Fibroblast of upper back skin (primary cell): ENCODE measurements at places on chromosomes 11 and 22.

DNA sequence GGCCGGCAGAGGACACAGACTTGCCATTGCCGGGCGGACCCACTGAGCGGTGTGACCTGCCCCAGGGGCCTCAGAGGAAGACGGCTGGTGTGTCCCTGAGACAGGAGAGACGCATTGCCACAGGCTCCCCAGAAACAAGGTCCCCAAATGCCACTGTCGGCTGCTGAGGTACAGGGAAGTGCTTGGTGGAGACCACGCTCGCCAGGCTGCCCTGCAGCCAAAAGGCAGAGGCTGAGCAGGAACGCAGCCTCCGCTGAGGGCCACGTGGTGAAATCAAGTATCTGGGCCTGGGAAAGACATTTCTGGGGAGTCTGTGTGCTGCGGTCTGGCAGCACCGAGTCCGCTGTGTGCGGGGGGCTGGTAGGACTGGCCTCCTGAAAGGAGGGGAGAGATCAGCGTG is 794.9 kb downstream of the BRD1 start:
- no peak for DNase-seq

DNA sequence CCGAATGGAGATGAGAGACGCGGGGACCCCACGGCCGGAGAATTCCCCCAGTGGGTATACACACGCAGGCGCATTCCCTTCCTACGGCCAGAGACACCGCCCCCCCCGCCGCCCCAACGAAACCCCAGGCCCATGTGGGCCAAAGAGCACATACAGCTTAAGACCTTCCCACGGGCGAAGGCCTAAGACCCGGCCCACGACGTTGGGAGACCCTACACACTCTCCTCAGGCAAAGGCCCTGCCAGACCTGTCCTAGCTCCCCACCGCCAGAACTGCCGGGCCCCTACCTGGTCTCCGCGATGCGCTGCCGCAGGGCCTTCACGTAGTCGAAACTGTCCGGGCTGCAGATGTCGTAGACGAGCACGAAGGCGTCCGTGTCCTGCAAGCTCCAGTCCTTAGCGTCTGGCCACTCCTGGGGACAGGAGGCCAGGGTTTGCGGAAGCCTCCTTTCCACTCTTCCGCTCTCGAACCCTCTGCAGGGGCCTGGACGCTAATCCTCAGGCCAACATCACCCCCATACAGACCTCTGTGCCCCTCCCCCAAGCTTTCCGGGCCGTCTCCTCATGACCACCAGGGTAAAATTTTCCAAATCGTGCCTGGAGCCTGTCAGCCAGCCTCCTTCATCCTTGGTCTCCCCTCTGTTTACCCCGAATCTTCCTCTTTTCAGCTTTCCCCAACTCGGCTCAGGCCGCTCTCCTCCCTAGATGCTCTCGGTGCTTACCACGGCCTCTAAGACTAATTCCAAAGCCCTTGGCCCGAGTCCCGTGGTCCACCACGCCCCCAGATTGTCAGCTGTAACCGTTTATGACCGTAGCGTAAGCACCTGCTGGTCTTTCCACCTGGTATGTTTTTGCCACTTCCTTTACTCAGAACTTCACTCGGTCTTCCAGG is 1.7 kb downstream of the RASL10A start:
- no peak for DNase-seq

DNA sequence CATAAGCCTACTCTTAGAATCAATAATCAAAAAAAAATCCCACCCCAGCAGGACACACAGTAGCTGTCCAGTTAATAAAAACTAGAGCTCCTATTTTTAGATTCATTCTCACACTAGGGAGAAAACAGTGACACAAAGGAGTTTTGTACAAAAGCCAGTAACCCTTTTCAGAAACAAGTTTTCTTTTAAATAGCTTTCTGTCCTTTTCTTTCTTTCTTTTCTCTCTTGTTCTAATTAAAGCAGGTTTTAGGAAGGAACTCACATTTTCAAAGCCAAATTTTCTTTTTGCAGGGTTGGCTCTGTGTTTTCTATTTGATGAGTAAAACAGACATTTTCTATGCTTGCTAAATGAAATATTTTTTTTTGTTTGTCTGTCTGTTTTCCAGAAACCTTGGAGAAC is 1390.7 kb downstream of the FAM181B start:
- DNase-seq: no peak

- peak; percentile 38 for DNase-seq
These were observed 552.8 kb upstream of the LRRC4C start for GRCh38 chr11:42012271-42012670.

DNA sequence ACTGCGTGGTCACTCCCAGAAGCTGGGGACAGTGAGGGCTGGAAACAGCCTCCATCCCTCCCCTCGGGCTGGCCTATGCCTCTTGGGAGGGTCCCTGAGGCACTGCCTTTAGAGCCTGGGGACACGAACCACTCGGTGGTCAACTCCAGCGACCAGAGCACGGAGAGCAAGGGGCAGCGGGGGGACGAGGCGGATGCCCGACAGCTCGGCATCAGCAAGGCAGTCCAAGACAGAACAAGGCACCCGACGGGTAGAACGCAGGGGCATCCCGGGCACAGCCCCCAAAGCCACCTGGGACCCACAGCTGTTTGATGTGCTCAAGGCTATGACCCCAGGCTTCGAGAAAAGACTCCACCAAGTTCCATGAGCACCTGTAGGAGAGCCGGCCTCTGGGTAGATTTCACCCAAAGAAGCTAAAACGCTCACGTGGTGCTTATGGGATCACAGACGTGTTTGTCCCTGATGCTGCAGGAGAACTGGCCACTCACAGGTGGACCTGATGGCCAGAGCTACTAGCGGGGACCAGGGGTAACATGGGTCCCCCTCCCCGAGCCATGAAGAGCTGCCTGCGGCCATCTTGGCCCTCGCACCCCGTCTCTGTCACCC is 510 bp upstream of the LSP1 start:
- DNase-seq: no peak

DNA sequence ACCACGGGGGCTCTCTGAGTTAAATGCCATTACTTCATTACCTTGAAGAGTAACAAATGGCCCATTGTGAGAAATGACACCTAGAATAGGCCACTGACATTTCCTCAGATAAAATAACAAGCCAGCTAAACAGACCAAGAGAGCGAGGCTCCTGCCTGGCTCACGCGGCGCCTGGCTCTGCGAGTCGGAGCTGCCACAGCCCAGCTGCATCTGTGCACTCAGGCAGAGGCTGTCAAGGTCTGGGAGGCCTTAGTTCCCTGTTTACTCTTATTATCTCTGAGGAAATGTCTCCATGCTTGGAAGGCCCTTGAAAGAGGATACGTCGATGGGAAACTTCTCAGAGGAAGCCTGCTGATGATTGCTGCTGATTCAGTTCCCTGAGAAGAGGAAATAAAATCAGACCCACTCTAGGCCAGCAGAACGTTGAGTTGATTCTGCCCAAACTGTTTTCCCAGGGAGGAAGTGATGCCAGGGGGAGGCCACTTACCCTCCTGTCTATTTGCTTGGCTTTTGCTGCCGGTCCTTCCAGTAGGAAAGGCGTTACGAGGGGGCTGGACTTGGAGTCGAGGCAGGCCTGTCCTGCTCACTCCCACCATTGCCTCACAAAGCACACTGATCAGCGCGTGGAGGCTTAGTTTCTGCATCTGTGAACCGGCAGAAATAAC is 208.8 kb downstream of the TBC1D22A start:
- no peak for DNase-seq

DNA sequence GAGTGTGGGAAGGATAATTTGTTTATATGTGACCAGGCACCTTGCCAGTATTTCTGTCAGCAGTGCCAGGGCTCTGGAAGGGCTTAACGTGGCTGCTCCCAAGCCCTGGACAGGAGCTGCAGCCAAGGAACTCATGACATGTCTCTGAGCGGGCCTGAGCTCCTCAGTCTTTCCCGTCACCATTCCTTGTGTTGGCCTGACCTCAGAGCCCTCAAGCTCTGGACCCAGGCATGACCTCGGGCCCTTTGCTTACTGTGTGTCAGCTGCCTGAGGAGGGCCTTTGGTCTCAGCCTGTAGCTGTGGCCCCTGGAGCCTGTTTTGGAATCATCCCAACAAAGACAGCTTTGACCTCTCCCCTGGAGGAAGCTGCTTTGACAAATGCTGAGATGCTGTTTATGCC is 264.1 kb upstream of the PLET1 start:
- no peak for DNase-seq

DNA sequence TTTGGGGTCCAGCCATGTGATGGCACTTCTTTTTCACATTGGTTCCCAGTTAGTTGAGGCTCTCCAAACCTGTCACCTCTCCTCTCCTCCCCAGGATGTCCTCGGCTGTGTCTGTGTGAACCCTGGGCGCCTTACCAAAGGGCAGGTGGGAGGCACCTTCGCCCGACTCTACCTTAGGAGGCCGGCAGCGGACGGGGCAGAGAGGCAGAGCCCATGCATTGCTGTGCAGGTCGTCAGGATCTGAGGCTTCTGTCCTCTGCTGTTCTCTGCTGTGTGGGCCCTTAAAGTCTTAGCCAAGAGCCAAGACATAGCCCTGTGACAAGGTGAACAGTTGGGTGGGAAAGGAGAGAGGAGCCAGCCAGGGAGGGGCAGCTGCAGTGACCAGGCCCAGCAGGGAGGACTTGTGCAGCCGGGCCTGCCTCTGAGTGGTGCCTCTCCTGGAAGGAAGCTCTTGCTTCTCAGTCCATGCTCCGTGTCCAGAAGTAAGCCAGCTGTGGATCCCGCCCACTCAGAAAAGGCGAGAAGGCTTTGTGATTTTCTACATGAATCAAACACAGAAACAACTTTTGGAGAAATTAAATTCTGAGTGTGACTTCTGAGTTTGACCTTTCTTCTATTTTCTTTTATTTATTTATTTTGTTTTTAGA is 17.5 kb upstream of the CDC42EP2 start:
- DNase-seq: no peak

DNA sequence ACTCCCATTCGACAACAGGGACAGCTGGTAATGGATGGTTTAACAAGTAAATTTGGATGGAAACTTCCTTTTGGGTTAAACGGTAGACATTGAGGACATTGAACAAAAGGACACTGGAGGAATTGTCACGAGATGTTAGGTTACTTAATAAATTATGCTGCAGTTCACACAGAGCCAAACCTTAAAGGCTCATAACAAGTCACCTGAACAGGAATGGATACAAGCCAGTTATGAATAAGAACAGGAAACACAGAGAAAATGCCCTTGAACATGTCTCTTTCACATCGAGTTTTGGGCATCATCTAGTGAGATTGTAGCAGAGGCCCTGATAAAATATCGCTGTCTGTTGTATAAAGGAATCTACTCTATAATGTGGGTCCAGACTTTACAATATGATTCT is 65.6 kb downstream of the CD44 start:
- DNase-seq: no peak

DNA sequence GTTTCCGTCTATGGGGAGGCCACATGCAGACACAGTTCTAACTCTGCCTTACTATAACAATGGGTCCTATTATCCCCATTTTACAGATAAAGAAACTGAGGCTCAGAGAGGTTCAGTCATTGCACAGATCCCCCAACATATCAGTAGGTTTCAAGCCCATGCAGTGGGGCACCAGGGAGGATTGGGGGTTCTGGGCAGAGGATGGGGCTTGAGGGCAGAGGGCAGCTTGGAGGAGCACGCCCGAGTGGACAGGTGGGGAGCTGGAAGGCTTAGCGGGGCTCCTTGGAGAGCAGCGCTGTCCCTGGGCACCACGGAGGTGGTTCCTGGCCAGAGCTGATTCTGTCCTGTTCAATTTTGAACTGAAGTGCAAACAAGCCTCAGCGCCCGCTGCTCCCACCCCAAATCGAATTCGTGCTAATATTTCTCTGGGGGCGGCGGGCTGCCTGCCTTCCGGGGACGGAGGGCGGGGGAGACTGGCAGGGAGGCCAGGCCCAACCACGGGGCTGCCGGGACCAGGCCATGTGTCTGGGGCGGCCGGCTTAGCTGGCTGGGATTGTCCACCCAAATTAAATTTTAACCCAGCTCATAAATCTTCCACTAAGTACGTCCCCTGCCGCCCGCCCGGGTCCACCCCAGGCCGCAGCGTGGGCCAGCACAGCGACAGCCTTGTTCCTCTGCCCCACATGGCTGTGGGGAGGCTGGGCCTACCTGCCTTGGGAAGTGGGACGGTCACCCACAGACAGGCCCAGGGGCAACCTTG is 49.4 kb downstream of the FLRT1 start:
- DNase-seq: no peak

DNA sequence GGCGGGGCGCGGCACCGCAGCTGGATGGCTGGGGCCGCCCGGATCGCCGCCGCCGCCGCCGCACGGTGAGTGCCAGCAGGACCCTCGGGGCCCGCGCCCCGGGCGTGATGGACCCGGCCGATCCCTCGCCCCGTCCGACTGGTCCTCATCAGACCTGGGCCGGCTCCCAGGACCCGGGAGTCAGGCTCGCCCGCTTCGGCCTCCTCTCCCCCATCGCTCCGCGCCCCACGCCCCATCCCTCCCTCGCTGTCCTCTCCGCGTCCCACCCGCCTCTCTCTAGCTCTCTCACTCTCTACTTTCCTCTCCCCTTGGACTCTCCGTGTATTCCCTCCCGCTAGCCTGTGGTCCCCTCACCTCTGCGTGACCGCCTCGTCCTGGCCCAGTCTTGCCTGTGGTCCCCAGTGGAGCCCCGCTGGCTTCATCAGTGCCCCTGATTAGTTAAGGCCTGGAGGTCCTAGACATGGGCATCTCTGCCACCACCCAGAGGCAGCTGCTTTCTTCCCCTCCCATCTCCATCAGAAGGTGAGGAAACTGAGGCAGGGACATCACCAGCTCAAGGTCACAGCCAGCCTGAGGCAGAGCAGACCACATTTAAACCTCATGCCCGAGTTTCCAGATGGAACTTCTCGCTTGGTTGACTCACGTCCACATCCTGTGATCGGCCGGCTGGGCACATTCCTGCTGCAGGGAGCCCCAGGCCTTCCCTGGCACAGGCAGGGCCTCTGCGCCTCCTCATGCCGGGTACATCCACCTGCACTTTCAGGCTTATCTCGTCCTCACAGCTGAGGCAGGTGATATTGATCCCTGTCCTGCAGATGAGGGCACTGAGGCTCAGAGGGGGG is 429 bp downstream of the SLC39A13 start:
- peak; percentile 73 for DNase-seq
